ENCODE measurements at places on chromosomes 7 and 10. TPM values are rescaled to one million over a fixed set of nuclear protein-coding genes. Genes with fewer than 3 reads are reported as not detected.
A peak's percentile ranks its signal among the peaks of the same experiment; 100 is the strongest.

GRCh38 chr10:60870416-60870728, 73.6 kb downstream of the RHOBTB1 start:
- DNase-seq: no peak

DNA sequence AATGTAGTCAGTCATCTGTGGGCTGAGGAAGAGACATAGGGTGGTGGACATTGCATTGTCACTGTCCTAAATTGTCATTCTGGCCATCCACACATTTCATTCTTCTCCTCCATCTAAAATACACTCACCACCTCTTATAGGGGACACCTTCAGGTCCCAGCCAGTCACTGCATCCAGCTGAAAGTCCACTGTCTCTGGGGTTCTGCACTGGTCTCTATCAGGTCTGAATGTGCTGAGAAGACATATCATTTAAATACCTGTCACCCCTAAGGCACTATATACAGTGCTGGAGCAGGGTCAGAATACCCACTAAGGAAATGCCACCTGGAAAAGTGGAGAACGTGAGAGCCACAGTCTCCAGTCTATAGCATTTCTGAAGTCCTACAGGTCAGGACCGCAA, 29.6 kb downstream of the SH2D4B start:
- DNase-seq: no peak

Gene MMD2
- total RNA-seq: not detected

GRCh38 chr7:149209518-149210269, 14.3 kb downstream of the ZNF282 start:
- peak; percentile 86 for DNase-seq

Gene KLLN
- 0.71 TPM for total RNA-seq

DNA sequence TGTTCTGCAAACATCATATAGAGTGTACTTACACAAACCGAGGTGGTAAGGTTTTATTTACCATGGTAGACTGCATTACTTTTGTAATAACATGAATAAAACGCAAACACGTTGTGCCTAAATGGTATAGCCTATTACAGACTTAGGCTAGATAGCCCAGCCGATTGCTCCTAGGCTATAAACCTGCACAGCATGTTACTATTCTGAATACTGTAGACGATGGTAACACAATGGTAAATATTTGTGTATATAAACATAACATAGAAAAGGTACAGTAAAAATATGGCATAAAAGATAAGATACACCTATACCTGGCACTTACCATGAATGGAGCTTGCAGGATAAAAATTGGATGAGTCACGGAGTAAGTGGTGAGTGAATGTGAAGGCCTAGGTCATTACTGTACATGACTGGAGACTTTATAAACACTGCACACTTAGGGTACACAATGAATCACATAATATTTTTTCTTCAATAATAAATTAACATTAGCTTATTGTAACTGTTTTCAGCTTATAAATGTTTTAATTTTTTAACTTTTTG, 16.3 kb downstream of the AKR1D1 start:
- DNase-seq: no peak

DNA sequence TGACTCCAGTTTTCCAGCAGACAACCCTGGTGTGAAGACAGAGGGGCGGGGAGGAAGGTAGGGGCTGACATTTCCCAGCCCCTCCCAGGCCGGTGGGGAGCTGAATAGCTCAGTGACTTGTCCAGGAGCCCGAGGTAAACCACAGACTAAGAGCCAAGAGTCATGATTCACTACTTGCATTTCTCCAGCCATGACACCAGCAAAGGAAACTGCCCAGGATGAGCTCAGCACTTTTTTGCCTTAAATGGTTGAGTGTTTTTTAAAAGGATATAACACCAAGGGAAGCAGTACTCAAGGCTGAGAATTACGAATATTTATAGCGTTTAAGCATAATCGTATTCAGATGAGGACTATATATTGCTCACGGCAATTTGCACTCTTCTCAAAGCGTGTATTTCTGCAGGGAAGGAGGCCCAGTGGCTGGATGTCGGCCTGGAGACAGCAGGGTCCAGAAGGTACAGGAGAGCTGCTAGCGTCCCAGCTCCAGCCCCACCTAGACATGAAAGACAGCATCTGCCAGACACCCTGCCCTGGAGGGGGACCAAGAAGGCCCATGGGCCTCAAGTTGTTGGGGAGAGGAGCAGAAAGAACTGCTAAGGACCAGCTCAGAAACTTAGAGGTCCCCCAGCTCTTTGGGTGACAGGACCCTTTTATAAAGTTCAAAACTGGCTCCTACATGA, 141.4 kb downstream of the GRID1 start:
- DNase-seq: no peak
